Cortex of kidney (tissue), 1 donor: ENCODE measurements at places on chromosomes 3 and 15.

GRCh38 chr3:184314700-184315542, 515 bp downstream of the EIF4G1 start:
- DNase-seq = no peak

GRCh38 chr3:102229062-102229655, 205.7 kb upstream of the ZPLD1 start:
- no peak for DNase-seq

DNA sequence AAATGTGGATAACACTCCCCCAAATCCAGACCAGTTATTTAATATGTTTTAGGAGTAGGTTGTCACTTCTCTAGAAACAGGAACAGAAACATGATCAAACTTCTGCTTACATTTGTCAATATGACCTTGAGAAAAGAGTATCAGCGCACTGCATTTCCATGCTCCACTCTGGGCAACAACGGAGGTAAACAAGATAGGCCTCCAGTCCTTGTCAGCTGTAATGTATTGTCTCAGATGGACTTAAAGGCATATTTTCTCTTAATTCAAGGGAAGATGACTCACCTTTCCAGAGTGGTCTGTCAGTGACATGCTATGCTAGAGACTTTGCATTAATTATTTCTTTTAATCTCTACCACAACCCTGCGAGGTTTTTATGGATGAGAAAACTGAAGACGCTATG, 51.6 kb upstream of the TCF12 start:
- no peak for DNase-seq

DNA sequence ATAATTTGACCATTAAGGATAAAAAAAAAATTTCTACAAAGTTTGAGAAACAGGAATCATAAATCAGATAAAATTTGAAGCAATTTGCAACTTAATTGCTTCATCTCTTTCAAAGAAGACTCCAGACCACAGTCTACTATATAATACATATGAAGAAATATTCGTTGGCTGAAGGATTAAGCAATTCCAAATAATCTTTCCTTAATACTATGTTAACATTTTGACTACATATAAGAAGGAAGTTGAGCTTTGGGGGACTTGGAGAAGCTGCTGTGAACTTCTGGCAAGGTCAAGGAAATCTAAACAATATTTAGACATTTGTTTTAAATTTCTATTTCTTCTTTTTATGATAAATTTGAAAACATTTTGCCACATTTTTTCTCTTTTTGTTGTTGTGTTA, 13.5 kb upstream of the GABRR3 start:
- no peak for DNase-seq

- DNase-seq = no peak
Observed at GRCh38 chr15:32870240-32871033, 152.6 kb downstream of the GREM1 start.

- DNase-seq = no peak
Observed at GRCh38 chr15:45126535-45127158, 3.0 kb downstream of the DUOXA1 start.

GRCh38 chr15:34620142-34620541, 36.7 kb upstream of the GOLGA8B start:
- no peak for DNase-seq

DNA sequence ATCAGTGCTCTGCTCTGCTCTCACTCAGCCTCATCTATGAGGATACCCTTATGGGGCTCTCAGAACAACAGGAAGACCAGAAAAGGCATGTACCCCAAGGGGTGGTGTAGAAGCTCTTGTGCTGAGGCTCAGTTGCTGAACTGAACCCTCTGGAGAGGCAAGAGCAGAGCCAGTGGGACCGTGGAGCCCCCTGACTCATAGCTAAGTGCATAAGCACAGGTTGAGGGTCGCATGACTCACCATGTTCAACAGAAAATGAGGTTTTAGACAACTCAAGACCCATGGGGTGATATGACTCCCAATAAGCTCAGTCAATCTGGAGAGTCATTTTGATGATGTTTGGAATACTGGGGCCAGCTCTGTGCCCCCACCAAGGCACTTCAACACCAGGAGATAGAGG, 37.3 kb downstream of the CRYGS start:
- DNase-seq = no peak

- no peak for DNase-seq
Observed at GRCh38 chr3:157816296-157816695, 289.9 kb downstream of the SHOX2 start.

- no peak for DNase-seq
Observed at GRCh38 chr3:190362258-190362657, 25.7 kb upstream of the CLDN16 start.

GRCh38 chr15:32042269-32042972, 12.1 kb downstream of the CHRNA7 start:
- no peak for DNase-seq

GRCh38 chr15:65326818-65327217, 22.3 kb downstream of the RNU5B-1 start:
- no peak for DNase-seq

GRCh38 chr3:43503067-43503728, 118.6 kb downstream of the ANO10 start:
- DNase-seq = no peak

DNA sequence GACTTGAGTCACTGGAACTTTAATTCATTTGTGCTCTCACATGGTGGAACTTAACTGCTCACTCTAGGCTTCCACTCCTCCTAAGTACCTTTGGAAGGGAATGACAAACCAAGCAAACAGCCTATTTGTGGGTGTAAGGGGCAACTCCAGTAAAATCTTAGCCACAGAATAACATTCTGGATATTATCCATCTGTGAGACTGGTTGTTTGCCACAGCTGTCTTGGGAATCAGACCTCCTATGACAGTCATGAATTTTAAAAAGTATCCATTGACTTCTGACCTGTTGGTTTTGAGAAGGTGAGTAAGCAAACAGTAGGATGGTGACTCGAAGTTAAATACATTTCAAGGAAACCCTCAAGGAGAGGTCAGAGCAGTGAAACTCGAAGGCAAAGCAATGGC, 147.3 kb upstream of the CDIN1 start:
- DNase-seq = no peak

DNA sequence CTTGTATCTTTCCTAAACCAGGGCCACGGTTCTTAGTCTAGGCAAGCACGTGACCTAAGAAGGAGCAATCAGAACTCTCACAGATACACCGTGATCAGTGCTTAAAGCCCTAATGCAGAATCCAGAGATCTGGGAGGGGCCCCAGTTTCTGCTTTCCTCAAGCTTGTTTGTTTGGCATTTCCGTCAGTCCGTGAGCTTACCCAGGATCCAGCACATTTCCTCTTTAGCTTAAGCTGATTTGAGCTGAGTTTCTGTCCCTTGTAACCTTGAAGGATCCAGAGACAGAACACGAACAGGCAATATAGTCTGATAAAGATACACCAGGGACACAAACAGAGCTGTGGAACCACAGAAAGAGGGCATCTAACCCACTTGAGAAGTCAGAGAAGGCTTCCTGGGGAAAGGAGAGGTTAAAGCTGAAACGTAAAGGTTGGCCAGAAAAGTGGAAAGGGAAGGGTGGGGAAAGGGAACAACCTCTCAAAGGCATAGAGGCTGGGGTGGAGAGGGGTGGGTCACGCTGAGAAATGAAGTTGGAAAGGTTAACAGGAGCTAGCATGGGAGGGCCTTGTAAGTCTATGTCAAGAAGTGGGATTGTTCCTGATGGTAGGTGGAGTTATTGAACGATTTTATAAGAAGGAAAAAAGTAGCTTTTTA, 42.1 kb upstream of the RARB start:
- DNase-seq = no peak

GRCh38 chr3:19543212-19543841, 390.7 kb downstream of the EFHB start:
- no peak for DNase-seq

GRCh38 chr3:152277198-152277597, 8.5 kb downstream of the MBNL1 start:
- no peak for DNase-seq

GRCh38 chr3:169493521-169494141, 169.9 kb downstream of the MECOM start:
- no peak for DNase-seq

DNA sequence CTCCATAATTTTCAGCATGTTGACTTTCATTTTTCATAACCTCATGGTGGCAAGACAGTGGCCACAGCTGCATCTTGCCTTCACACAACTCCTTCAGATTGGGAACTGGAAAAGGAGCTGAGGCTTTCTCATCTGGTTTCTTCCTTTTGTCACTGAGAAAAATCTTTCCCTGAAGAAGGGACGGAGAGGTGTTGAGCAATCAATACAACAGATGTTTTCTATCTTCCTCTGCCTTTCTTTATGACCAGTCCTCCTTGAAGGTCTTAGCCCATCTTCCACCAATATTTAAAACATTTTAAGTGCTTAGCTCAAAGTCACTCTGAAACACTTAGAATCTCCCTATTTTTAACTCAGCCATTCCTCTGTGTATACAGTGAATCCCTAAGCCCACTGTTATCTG, 11.9 kb downstream of the ZNF660 start:
- no peak for DNase-seq

DNA sequence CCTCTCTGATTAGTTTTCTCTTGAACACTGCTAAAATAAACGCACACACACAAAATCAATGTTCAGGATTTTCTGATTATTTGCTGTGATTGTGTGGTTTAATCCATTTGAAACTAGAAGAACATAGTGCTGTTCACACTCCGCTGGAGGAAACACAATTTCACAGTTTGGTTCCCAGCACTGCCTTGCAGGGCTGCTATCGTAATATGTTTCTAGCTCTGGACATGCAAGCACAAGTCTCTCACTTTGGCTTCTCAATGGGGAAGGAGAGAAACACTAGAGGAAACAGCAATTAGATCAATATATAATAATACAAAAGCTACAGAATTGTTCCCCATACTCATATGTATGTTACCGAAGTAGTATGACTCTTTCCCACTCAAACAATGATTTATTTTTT, 299.5 kb downstream of the NSUN3 start:
- no peak for DNase-seq

DNA sequence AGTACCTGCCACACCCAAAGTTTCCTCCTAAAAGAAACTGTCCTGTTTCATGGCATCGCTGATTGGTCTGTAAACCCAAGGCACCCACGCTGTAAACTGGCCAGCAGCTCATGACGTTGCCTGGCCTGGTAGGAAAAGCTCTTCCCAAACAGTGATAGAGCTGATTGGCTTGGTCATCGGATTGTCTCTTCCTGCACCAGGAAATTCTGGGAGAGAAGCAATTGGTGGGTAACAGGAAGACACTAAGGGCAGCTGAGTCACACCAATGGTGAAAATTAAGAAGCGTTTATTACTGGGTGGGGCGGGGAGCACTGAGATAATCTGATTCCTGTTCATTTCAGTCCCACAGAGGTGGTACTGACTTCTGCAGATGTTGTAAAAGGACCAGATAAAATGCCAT, 31.0 kb downstream of the KLHL6 start:
- DNase-seq = no peak

GRCh38 chr15:25812845-25813244, 50.3 kb downstream of the ATP10A start:
- DNase-seq = no peak

DNA sequence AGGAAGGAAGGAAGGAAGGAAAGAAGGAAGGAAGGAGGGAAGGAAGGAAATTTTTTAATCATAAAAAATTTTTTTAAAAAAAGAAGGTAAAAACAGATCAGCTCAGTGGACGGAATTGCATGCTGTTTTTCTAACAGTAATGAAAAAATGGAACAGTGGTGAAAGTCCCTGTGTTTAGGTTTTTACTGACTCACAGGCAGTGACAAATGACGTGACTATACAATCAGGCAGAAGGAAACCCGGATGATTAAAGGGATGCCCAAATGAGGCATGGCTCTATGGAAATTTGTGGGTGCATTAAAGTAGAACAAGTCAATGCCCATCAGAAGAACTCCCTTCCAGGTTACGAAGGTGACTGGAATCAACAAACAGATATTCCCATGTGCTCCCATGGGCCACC, 135.0 kb downstream of the IMPG2 start:
- DNase-seq = no peak

GRCh38 chr3:17144665-17144993, 259.9 kb downstream of the PLCL2 start:
- DNase-seq = no peak

- no peak for DNase-seq
Observed at GRCh38 chr3:197397838-197398237, 99.4 kb upstream of the DLG1 start.
